ENCODE measurements at places on chromosomes 5 and 9. TPM values are rescaled to one million over a fixed set of nuclear protein-coding genes. Genes with fewer than 3 reads are reported as not detected.

IRX4 gene
- total RNA-seq = under 0.01 TPM

EMB gene
- 6.9 TPM for total RNA-seq

ANKRD34B gene
- total RNA-seq = not detected

ANKRD18A gene
- total RNA-seq = 0.13 TPM

HRCT1 gene
- total RNA-seq = 2.2 TPM

CTXN3 gene
- total RNA-seq = not detected

GADD45G gene
- total RNA-seq = 0.53 TPM

TMEM174 gene
- total RNA-seq = not detected

TLX3 gene
- not detected for total RNA-seq

SH3GLB2 gene
- 38.2 TPM for total RNA-seq

SLC36A3 gene
- not detected for total RNA-seq

SH3GL2 gene
- total RNA-seq = not detected

TJP2 gene
- total RNA-seq = 145 TPM

DRD1 gene
- 0.53 TPM for total RNA-seq

GFI1B gene
- not detected for total RNA-seq

SOWAHA gene
- total RNA-seq = not detected

IFNA16 gene
- not detected for total RNA-seq

PCDHGB3 gene
- total RNA-seq = 8.4 TPM

ERCC8 gene
- 12.3 TPM for total RNA-seq

SLC44A1 gene
- 86.7 TPM for total RNA-seq

OLFM1 gene
- total RNA-seq = 0.44 TPM

ANKRD55 gene
- total RNA-seq = not detected

OR1Q1 gene
- total RNA-seq = 0.26 TPM

IFNB1 gene
- total RNA-seq = not detected

NDFIP1 gene
- total RNA-seq = 55.8 TPM

FAXDC2 gene
- total RNA-seq = 13.6 TPM

SLC25A2 gene
- 0.31 TPM for total RNA-seq

PTPDC1 gene
- 6.5 TPM for total RNA-seq

CHMP5 gene
- total RNA-seq = 137 TPM

LIFR gene
- 21.0 TPM for total RNA-seq

DMRT2 gene
- not detected for total RNA-seq

AGPAT2 gene
- total RNA-seq = 27.5 TPM

CEL gene
- total RNA-seq = 0.19 TPM

FRMD3 gene
- total RNA-seq = 3.9 TPM

DND1 gene
- total RNA-seq = 0.13 TPM

CDKN2AIPNL gene
- 23.7 TPM for total RNA-seq

ELAVL2 gene
- 0.12 TPM for total RNA-seq

ENTREP1 gene
- 0.13 TPM for total RNA-seq

ARHGEF37 gene
- 0.99 TPM for total RNA-seq

S100Z gene
- not detected for total RNA-seq

DTWD2 gene
- total RNA-seq = 5.2 TPM

UGT3A1 gene
- not detected for total RNA-seq

ATP6V1G1 gene
- total RNA-seq = 138 TPM

ZNF367 gene
- 15.9 TPM for total RNA-seq

CDX1 gene
- total RNA-seq = 0.12 TPM

ADAMTS12 gene
- 5.3 TPM for total RNA-seq

PITX1 gene
- 0.44 TPM for total RNA-seq

AMBP gene
- 0.53 TPM for total RNA-seq

PCDHB10 gene
- total RNA-seq = 0.66 TPM

SPINK9 gene
- not detected for total RNA-seq

SPINK4 gene
- total RNA-seq = not detected

MAN1B1 gene
- total RNA-seq = 90.3 TPM

CTNND2 gene
- total RNA-seq = under 0.01 TPM

All from aortic smooth muscle cell (primary cell).